ENCODE measurements at places on chromosomes 4 and X.
A peak's percentile ranks its signal among the peaks of the same experiment; 100 is the strongest.

DNA sequence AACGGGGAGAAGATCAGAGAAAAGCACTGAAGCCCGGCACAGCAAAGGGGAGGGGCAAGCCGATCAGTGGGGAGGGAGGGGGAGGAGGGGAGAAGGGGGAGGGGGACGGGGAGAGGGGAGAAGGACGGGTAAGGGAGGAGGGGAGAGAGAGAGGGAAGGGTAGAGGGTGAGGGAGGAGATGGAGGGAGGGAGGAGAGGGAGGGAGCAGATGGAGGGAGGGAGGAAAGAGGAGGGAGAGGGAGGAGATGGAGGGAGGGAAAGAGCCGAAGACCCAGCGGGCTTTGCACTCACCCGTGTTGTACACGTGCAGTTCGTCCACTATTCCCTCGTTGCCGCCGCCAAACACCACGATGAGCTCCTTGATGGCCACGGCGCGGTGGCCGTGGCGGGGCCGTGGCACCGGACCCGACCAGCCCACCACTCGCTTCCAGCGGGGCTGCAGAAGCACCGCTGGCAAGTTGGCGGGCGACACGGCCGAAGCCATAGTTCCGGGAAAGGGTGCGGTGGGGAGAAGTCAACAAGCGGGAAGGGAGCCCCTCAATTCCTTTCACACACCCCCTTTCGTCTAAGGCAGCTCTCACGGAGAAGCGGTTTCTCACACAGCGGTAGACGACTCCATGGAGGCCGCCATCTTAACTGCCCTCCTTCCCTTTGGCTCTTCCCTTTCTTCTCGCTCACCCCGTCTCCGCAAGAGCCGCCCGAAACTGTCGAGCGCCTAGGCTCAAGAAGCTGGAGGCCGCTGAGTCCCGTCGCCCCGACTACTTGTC is 1.1 kb downstream of the HCFC1 start:
- peak; percentile 33 for DNase-seq

- DNase-seq, result no peak
Measured at GRCh38 chr4:108060686-108061321, 71.1 kb downstream of the HADH start.

DNA sequence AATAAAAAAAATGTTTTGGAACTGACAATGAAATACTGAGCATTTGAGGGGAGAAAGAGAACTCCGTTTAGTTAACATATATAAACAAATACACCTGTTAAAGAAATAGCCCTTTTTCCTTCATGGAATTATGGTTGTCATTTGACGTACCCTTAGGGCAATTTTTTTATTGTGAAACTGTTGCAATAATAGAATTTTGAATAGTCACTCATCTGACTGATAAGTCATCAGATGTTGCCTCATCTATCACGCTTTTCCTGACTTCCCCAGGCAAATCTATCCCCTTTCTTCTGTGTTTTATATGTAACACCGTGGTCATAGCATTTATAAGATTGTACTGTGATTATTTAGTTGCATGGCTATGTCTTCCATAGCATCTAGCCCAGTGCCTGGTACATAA is 69.0 kb upstream of the HDAC8 start:
- DNase-seq, result no peak

GRCh38 chrX:38008658-38009057 is 2.3 kb downstream of the SYTL5 start:
- DNase-seq, result no peak

DNA sequence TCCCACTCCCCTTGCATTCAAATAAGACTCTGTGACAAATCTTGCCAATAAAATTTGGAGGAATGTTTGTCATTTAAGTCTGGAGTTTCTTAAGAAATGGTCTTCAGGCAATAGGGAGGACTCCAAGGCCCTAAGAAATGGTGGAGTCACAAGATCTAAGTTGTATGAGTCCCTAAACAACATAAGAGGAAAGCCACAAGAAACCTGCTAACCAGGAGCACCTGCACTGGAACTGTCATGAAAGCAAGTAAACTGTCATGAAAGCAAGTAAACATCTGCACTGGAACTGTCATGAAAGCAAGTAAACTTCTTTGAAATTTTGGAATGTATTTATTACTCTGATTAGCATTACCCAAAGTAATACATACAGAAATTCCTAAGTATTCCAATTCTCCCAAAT is 3.5 kb downstream of the CNOT6L start:
- no peak for DNase-seq

- DNase-seq, result peak; percentile 6
Measured at GRCh38 chr4:15400981-15401671, 26.7 kb upstream of the C1QTNF7 start.

DNA sequence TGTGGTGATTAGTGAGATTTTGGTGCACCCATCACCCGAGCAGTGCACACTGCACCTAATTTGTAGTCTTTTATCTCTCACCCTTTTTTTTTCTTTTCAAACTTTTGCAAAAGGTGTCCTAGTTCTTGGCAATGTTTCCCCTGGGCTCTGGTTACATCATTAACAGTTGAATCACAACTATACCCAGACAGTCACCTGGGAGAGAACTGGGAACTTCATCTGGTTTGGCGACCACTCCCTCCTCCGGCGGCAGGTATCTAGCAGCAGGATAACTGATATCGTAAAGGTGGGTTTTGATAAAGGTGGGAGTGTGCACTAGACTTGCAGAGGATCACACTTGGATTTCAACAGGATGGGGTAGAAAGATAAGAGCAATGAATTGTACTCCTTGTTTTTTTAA is 140.5 kb downstream of the CHIC2 start:
- no peak for DNase-seq

- no peak for DNase-seq
Measured at GRCh38 chr4:52957835-52958631, 95.9 kb downstream of the RASL11B start.

- DNase-seq, result no peak
Measured at GRCh38 chr4:183905081-183905592, at the start of gene STOX2. TSS of gene STOX2 (plus strand) at chr4:183905307. CDS start at chr4:183906791, 1,484 bp downstream.

GRCh38 chr4:40178672-40179071 is 18.2 kb upstream of the RHOH start:
- DNase-seq, result no peak

- no peak for DNase-seq
Measured at GRCh38 chrX:39601231-39602177, 496.3 kb downstream of the BCOR start.

DNA sequence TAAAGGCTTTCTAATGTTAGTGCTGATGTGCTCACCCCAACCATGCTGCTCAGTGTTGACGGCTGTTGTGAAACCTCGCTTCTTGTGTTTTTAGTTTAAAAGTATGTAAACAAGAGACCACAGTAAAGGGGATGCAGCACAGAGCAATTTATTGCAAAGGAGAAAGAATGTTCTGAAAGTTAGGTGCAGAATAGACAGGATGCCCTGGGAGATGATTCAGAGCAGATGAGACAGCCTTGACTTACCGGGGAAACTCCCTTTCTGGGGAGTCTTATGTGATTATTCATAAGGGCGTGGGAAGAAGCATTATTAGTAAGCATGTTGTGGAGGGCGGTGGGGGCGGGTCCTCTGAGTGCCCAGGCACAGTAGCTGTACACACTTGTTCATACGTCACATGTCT is 47.7 kb downstream of the EVC start:
- no peak for DNase-seq

DNA sequence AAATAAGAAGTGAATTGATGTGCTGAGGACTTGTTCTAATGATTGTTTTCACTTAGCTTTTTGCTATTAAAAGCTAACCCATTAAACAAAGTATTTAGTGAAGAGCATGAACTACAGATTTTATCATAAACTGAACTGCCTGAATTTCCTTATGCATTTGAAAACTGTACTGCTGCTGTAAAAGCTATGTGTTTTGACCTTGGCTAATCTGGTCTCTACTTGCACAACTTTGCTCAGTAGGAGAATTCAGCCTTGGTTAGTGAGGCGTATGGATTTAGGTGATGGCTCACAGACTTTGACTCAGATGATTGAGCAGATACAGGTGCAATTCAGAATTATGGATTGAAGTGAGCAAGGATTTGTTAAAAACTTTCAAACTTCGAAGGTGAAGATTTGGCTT is 38.7 kb upstream of the FAT1 start:
- no peak for DNase-seq

DNA sequence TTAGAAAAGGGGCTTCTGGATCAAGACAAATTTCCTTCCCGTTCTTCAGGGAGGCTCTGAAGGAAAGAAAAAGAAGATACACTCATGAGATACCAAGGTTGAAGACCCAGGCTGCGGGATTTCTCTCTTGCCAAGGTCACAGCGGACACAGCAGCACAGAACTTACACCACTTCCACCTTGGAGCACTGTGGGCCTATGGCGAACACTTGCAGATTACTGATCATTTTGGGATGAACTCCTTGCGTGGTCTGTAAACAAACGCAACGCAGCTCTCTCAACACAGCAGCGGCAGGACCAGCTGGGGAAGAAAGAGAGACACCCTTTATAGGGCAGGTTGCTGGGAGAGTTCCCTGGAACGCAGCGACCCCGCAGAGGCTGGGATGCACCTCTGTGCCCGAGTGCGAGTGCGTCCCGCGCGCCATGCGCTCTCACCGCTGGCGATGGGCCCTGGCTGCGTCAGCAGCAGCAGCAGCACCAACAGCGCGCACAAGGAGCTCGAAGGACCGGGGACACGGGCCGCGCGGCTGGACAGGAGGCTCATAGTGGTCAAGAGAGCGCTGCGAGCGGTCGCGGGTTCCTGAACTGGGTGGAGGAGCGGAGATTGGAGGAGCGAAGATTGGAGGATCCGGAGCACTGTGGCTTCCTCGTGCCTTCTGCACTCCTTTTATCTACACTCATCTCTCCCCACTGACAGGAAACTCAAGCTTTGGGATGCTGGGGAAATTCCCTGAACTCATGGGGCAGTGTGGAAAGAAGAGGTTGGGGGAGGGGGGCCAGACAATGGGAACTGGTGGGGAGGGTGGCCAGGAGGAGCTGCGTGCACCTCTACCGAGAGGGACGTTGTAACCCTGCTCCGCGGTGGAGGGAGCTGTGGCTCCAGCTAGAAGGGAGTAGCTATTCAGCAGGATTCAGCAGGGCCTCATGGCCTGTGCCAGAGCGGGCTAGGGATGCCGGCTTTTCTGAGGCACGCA is at the start of gene CXCL5:
Gene CXCL5, minus strand, starts transcription at position 638 of the 972 bp plus-strand sequence. Its CDS starts 96 bp downstream, at position 542.
- no peak for DNase-seq

GRCh38 chr4:184722798-184723197 is 11.1 kb downstream of the CENPU start:
- DNase-seq, result no peak

DNA sequence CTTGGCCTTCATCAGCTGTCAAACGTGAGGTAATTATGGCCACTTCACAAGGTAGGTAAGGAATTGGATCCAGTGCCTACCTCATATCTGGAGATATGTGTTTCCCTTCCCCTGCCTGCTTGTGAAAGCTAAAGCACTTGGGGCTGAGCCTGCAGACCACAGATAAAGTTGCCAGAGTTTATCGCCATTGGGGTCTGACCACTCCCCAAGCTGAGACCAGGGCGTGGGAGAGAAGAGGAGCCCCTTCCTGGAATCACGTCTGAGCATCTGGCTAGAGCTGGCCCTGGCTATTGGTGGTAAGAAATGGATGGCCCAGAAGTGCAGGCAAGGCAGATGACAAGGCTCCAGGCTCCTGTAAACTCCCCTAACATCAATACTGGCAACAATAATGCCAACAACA is 2.7 kb downstream of the ALAS2 start:
- DNase-seq, result no peak

- DNase-seq, result no peak
Measured at GRCh38 chr4:55158957-55159356, 33.6 kb upstream of the KDR start.

- DNase-seq, result no peak
Measured at GRCh38 chrX:58025979-58026378, 115.7 kb upstream of the ZXDA start.

GRCh38 chrX:151977009-151977408 is 2.5 kb upstream of the GABRE start:
- DNase-seq, result no peak

DNA sequence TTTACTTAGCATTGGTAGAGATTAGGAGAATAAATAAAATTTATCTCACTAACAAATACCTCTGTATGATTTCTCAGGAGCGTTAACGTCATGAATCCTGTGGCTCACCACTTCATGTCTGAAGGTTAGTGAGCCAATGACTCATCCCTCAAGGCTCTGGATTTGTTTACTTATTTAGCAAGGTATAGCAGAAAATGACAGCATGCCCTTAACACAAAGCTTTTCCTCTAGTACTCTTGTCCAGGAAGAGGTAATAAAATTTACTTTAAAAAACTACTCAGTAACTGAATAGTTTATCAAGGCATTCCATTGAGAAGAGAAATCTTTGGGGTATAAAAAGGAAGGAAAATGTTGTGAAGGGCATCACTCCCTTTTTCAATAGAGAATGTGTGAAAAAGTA is 823.8 kb downstream of the CCSER1 start:
- no peak for DNase-seq

DNA sequence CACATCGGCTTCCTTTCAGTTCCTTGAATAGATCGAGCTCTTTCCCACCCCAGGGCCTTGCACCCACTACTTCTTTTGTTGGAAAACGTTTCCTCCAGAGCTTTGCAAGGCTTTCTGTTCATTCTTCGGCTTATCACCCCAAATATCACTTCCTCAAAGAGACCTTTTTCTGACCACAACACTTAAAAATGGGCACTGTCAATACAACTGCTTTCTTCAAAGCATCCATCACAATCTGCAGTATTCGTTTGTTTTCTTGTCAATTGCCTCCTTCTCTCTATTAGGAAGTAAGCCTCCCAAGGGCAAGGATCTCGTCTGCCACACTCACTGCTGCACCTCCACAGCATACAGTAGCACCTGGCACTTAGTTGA is 17.7 kb upstream of the CENPU start:
- no peak for DNase-seq

DNA sequence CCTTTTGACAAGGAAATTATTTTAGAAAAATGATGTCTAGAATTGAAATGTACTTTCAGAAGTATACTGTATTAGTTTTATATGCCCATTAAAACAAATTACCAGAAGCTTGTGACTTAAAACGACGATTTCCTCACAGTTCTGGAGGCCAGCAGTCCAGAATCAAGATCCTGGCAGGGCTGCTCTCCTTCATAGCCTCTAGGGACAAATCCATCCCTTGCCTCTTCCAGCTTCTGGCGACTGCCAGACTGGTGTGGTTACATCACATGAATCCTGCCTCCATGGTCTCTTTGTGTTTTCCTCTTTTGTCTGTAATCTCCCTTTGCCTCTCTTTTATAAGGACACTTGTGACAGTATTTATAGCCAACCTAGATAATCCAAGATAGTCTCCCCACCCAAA is 97.1 kb downstream of the IQCM start:
- DNase-seq, result no peak

GRCh38 chr4:102693262-102693850 is 67.4 kb downstream of the MANBA start:
- no peak for DNase-seq

DNA sequence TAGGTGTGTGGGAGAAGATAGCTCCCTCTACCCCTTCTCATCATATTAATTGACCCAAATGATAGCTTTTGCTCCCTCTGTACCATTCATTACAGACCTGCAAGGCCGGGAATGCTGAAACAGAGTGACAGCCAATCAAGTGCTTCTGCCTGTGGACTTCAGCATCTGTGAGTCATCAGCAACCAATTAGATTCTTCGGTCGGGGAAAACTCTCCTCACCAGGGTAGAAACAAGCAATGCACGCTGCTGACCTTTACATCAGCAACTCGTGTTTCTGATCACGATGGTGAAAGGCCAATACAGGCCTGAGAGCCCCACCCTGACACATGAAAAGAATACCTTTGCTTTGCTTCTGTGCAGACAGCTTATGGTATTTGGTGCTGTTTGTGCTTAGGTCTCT is 347.2 kb upstream of the DDX53 start:
- DNase-seq, result no peak
